Stimulated activated CD4-positive, alpha-beta T cell treated with anti-CD3 and anti-CD28 coated beads, Interleukin-4, amount 100 ng/mL, for 24 hours (primary cell): ENCODE measurements at places on chromosomes 2 and 18.

GRCh38 chr2:141630407-141630930 lies 500.3 kb downstream of the LRP1B start:
- no peak for DNase-seq

GRCh38 chr18:63131959-63132818 lies 187.4 kb downstream of the BCL2 start:
- DNase-seq: no peak

DNA sequence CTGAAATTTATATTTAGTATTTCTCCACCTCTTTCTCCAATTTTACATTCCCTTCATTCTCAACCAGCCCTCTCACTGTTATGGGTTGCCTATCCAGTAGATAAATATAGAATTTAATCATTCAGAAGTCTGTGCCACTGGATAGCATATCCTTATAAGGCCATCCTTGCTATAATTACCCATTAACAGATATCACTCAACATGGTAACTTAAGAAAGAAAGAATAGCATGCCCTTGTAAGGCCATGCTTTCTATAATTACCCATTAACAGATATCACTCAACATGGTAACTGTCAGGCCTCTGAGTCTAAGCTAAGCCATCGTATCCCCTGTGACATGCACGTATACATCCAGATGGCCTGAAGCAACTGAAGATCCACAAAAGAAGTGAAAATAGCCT lies 1137.4 kb upstream of the FAM98A start:
- DNase-seq: no peak

DNA sequence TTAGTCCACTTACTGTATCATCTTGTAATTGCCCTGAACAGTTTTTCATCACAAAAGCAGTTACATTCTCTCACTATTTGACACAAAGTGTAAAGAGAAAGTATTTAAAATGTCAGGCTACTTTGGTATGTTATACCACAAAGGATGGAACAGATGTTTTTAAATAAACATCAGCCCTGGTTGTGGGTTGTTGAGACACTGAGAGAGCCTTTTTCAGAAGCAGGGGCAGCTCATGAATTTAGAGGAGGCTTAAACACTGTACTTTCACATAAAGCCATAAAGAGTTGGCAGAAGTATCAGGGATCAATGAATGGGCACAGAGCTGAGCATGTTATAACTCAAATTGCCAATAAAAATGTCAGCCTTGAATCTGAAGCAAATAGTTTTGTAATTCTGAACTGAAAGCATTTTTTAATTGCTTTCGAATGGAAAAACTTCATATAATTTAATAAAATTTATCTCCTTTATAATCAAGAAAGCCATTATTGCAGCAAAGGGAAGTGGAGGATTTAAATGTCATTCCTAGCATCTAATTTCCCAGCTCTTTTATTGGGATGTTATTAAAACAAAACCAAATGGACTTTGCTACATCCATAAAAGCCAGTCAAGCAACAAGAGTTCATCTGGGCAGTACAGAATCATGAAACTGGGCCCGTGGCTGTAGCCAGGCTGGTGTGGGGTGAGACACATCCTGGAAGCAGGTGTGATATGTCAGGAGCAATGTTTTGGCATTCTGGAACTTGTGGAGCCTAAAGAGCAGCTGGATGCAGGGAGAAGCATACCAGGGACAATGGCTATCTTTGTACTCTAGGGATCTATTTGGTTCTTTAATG lies 95.1 kb upstream of the NT5C1B start:
- DNase-seq: no peak

DNA sequence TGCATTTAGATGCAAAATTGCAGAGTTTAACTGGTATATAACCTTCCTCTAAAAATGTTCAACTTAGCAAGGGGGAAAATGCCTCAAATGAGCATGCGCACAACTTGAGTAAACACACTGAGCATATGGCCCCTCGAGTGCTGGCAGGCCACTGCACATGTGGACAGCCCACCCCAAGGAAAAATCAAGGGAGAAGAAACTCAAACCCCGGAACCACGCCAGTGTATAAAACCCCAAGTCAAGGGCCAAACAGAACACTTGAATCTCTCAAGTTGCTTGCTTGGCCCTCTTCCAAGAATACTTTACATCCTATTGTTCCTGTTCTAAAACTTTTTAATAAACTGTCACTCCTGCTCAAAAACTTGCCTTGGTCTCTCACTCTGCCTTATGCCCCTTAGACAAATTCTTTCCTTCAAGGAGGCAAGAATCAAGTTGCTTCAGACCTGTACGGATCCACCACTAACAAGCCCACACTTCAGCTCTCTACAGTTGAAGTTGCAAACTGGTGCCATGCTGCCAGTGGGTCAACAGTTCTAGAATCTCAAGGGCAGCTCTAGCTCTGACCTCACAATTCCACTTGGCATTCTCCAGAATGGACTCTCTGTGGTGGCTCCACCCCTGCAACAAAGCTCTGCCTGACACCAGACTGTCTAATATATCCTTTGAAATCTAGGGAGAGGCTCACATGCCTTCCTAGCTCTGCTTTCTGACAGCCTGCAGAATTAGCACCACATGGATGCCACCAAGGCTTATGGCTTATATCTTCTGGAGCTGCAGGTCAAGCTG lies 38.9 kb downstream of the HIBCH start:
- no peak for DNase-seq

GRCh38 chr2:105494683-105495425 lies 96.0 kb upstream of the FHL2 start:
- DNase-seq: no peak

DNA sequence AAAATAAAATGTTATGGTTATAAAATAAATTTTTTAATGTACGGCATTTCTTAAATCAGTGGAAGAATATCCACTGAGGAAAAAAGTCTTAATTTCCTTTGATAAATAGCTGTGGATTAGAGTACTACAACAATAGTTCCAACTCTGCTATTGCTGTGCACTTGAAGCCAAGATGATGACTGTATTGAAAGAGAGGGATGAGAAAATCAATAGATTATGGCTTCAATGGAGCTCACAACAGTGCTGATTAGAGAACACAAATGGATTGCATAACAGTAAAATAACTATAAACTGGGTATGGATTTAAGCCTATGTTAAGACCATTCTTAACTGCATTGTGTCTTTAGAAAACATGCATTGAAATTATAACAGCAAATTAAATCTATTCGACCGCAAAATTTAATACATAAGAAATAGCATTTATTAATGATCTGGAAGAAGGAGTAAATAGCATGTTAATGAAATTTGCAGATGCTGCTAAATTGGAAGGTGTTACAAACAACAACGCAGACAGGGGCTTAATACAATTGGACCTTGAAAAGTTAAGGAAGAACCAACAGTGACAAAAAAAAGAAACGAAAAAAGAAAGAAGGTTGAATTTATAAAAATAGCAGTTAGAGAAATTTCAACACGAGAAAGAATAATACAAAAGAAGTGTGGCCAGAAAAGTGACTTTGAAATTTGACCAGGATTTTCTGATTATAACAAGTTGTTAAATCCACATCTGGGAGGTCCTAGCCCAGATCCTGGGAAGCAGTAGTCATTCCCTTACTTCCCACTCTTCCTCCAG lies 8.6 kb upstream of the MAP3K20 start:
- no peak for DNase-seq

GRCh38 chr2:100928235-100928634 lies 73.9 kb upstream of the RPL31 start:
- DNase-seq: no peak

- no peak for DNase-seq
These were observed 5.3 kb downstream of the SATB2 start for GRCh38 chr2:199452260-199452990.

- DNase-seq: no peak
These were observed 206.9 kb downstream of the ASB1 start for GRCh38 chr2:238633426-238634328.

DNA sequence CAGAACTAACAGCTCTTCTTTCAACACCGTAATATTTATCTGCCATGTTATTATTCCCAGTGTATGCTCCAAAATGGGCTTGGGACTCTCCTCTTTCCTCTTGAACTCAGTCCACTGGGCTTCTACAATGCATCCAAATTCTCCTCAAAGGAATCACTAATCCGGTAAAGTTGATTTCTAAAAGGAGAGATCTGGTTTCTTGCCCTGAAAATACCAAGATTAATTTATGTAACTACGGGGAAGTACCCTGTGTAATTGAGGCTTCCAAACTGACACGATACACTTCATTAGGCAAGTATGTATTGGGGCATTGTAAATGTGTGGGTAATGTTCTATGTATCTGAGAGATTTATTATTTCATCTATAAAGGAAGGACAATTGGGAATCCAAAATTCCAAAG lies 5.7 kb downstream of the NCKAP5 start:
- no peak for DNase-seq

DNA sequence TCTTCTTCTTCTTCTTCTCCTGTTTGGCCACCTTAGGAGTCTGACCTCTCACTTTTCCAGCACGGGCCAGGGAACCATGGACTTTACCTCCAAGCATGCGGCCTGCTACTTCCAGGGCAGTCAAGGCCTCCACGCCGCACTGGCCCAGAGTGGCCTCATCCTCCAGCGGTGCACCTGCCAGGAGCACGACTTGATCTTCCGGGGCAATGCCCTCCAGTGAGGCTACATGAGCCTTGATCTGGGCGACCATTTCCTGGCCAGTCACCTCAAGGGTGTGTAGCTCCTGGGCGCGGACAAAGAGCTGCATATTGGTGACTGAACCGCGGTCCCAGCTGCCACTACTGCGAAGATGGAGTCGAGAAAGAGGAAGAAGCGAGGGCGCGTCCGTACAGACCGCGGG lies 67.1 kb downstream of the DIPK1C start:
- DNase-seq: no peak
